ENCODE measurements at places on chromosomes 6 and 20. TPM values are rescaled to one million over a fixed set of nuclear protein-coding genes. Genes with fewer than 3 reads are reported as not detected.

The DYNLT1 gene
- 75.6 TPM for total RNA-seq

DNA sequence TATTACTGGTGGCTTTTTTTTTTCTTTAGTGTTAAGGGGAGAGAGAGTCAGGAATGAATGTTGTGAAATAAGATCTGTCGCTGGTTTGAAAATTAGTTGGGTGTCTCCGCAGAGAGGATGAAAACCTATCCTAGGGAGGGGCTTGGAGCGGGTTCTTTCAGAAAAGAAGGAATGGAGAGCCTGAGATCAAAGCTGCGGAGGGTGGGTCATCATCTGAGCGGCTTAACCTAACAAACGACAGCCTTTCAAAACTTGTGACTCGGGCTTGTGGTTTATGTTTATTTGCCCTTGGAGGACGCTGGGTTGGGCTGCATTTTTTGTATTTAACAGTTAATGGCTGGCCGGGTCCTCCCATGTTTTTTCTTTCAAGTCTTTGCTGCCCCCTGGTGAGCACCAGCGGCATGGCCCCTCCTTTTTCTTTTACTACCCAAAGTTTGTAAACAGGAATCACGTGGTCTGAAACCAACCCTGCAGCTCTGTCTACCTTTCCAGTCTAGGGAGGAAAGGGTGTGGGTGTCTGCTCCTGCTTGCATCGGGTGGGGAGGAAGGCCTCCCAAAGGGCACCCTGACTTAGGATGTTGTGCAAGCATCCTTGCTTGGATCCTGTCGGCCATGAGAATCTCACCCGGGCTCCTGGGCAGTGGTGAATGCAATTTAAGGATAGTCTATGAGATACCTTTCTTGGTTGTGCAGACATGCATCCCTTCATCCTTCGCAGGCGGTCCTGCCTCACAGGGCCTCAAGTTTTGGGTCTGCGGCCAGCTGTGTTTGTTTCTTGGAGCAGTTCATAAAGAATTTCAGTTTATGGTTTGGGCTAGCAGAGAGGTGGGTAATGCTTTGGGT is 2.2 kb downstream of the PIM1 start:
- peak; percentile 82 for DNase-seq

The SASH1 gene
- total RNA-seq: 25.4 TPM

The LY6G6F gene
- total RNA-seq: not detected

The CASS4 gene
- total RNA-seq: 0.16 TPM

- peak; percentile 63 for DNase-seq
Observed at GRCh38 chr6:73580247-73581149, 59.7 kb upstream of the EEF1A1 start.

DNA sequence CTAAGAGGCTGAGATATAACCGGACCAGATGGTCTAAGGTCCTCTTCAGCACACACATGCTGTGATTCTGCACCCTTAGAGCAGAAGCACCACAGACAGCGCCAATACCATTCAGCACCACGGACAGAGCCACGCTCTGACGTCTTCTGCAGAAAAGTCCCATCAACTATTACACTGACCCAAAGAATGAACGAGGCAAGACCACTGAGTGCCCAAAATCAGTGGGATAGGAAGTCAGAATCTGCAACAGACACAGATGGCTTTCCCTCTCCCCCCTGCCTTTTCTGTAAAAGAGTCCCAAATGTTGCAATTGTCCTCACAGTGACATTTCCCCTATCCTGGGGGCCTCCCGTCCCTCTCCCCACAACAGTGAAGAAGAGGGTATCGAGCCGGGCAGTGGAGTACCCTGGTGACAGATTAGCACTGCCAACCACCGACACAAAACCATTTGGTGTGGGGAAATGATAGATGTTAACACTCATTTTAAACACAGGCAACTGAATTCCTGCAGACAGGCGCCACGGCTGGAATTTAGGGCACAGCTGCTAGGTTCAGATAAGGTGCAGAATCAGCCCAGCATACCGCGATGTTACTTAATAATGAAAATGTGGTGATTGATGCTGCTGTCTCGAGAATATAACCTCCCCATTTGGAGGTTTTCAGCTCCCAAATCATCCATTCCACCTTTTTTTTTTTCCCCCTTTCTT is 66.6 kb upstream of the CTNNBL1 start:
- no peak for DNase-seq

The IL17A gene
- not detected for total RNA-seq

GRCh38 chr6:50824552-50824951 is 5.9 kb downstream of the TFAP2B start:
- no peak for DNase-seq

GRCh38 chr6:134103006-134103405 is 50.6 kb upstream of the SLC2A12 start:
- DNase-seq: no peak

- DNase-seq: no peak
Observed at GRCh38 chr20:61380545-61380915, 128.5 kb downstream of the CDH4 start.

DNA sequence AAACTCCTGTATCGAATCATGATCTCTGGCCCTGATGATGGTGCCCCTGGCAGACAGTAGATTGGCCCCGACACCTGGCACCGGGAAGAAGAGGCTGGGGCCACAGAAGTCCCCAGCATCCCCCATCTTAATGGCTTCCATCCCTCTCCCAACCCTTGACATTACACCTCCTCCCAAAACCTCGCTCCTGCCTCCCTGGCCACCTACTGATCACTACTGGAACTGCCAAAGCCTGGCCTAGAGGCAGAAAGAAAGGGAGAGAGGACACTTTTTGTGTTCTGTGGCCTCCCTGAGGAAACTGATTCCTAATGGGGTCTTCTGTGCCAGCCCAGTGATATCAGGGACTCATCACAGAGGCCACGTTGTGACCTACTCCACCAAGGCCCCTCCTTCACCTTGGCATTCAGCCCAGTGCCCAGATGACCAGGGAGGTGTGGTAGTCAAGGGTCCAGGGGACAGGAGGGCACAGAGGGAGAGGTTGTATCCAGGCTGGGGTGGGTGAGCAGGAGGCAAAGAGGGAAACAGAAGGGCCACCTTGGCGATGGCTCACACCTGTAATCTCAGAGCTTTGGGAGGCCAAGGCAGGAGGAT is 6.1 kb downstream of the C20orf173 start:
- no peak for DNase-seq

The SOX18 gene
- 0.31 TPM for total RNA-seq

DNA sequence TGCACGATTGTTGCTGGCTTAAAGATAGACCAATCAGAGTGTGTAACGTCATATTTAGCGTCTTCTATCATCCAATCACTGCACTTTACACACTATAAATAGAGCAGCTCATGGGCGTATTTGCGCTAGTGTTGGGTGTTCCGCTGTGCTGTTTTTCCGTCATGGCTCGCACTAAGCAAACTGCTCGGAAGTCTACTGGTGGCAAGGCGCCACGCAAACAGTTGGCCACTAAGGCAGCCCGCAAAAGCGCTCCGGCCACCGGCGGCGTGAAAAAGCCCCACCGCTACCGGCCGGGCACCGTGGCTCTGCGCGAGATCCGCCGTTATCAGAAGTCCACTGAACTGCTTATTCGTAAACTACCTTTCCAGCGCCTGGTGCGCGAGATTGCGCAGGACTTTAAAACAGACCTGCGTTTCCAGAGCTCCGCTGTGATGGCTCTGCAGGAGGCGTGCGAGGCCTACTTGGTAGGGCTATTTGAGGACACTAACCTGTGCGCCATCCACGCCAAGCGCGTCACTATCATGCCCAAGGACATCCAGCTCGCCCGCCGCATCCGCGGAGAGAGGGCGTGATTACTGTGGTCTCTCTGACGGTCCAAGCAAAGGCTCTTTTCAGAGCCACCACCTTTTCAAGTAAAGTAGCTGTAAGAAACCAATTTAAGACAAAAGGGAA is 57.9 kb downstream of the TRIM38 start:
- peak; percentile 49 for DNase-seq

- DNase-seq: no peak
Observed at GRCh38 chr6:169162249-169162648, 91.4 kb downstream of the THBS2 start.

DNA sequence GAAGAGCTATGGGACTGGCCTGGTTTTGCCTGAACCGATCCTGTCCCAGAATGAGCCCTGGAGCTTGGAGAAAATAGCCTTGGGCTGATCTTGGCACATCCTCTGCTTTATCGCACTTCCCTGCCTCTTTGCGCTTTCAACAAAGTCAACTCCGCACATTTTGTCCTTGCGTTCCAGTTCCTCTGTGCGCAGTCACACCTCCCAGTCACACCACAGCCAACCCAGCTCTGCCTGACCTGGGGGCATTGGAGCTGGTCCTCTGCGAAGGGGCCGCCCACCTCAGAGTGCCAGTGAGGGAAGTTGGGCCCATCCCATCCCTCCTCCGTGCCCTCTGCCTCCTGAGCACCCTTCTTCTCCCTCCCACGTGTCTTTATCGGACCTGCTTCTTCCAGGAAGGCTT is 16.9 kb upstream of the UQCC2 start:
- no peak for DNase-seq

DNA sequence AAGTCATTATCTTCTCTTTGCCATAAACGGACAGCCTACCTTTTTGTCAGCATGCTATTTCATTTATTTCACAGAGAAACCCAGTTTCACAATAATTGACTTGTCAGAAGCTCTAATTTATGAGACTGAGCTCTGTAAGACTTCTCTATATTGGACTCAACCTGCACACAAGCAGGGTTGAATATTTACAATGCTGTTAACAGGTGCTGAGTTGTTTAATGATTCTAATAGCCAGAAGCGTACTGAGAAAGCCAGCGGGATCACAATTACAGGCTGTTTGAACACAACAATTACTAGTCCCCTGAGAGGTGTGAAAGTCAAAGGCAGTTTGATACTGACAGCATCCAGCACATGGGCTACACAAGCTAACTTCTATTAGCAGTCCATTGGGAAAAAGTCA is 128.2 kb upstream of the SIM1 start:
- DNase-seq: no peak

The DDRGK1 gene
- 22.6 TPM for total RNA-seq

DNA sequence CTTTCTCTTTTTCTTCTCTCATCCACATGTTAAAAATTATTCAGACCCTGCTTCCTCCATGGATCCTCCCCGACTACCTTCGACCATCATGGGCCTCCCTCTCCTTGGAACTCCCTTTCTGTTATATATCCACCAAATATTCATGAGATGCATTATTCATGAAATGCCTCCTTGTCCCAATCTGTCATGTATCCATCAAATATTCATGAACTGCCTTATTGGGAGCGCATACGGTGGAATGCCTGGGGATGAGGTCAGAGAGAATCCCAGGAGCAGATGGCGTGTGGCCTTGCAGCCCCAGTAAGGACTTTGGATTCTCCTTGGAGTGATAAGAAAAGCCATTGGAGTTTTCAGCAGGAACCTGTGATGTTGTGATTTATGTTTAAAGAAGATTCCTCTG is 97.0 kb downstream of the NRN1 start:
- no peak for DNase-seq

The GPR6 gene
- not detected for total RNA-seq

- DNase-seq: no peak
Observed at GRCh38 chr6:139539852-139540251, 165.4 kb upstream of the CITED2 start.

The ENPP5 gene
- 4.7 TPM for total RNA-seq

The CD93 gene
- 13.6 TPM for total RNA-seq

GRCh38 chr6:90087106-90087833 is 193.0 kb downstream of the GJA10 start:
- DNase-seq: no peak

- DNase-seq: no peak
Observed at GRCh38 chr20:25049261-25050060, 8.5 kb downstream of the ACSS1 start.

The KIF13A gene
- total RNA-seq: 27.8 TPM

- no peak for DNase-seq
Observed at GRCh38 chr6:95169775-95170174, 407.6 kb upstream of the MANEA start.

DNA sequence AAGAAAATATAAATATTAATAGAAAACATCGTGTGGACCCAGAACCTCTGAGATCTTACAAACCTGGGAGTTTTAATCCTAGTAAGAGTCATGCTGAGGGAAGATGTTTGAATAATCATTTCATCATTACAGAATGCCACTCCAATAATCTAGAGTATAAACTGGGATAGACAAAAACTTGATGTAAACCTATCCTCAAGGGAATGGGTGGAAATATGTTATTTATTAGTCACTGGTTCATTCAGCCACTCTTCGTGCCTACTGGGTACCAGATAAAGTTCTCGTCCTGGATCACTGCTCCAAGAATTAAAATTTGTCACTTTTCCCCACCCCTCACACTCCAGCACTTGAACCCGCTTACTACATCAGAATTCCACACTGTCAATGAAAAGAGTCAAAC is 7.7 kb downstream of the HLA-B start:
- no peak for DNase-seq

DNA sequence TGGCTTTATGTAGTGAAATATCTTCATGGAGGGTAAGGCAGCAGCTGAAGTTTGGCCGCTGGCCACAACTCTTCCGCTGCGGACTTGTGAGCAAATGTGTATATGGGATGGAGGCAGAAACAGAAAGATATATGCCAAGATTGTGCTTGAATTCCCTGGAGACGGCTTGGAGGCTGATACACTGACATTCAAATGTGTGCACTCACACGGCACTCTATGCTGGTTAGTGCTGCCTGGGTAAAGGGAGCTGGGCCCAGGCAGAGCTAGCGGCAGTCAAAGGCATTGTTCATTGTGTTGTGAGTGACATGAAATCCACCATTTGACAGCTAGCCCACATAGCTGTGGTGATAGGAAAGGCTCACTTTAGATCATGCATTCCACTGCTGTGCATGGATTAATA is 202.7 kb downstream of the CLIC5 start:
- no peak for DNase-seq

DNA sequence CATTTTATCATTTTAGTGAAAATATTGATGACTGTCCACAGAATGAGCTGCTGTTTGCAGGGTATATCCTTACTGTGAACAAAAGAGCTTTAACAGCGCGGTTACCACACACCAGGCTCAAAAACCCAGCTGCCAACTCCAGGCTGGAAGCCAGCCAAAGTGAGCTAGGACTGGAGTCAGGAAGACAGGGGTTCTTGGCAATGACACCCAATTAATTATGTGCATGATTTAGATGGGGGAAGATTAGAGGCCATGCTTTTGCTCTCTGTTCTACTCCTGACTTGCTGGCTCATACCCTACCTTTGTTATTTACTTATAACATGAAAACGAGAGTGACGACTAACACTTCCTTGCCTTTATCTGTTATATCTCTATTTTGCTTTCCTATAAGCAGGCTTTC is 128.9 kb upstream of the SHLD1 start:
- no peak for DNase-seq

The ZNF341 gene
- 2.7 TPM for total RNA-seq

DNA sequence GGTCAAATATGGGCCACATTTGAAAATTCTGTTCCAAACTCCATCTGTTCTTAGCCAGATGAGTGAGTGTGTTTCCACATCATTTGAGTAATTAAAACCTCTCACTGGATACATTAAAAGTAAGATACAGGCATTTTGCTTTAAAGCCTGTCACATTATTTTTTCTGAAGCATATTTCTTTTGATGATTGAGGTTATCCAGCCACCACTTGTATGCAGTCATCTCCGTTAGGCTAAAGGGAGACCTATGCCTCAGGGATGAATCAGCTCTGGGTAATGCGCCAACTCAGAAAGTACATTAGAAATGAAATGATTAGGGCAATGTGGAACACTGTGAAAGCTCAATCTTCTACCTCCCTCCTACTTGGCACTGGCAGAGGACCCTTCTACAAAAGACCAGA is 90.7 kb downstream of the SNAP25 start:
- no peak for DNase-seq
